ENCODE measurements at places on chromosomes 3 and 15.

- no peak for DNase-seq
Measured at GRCh38 chr3:143676021-143676420, 172.2 kb downstream of the SLC9A9 start.

- DNase-seq, result no peak
Measured at GRCh38 chr3:183064475-183064874, 34.8 kb downstream of the MCCC1 start.

- DNase-seq, result no peak
Measured at GRCh38 chr15:47095833-47096232, 621.5 kb upstream of the SEMA6D start.

GRCh38 chr3:4752201-4753072, 226.8 kb upstream of the BHLHE40 start:
- no peak for DNase-seq

DNA sequence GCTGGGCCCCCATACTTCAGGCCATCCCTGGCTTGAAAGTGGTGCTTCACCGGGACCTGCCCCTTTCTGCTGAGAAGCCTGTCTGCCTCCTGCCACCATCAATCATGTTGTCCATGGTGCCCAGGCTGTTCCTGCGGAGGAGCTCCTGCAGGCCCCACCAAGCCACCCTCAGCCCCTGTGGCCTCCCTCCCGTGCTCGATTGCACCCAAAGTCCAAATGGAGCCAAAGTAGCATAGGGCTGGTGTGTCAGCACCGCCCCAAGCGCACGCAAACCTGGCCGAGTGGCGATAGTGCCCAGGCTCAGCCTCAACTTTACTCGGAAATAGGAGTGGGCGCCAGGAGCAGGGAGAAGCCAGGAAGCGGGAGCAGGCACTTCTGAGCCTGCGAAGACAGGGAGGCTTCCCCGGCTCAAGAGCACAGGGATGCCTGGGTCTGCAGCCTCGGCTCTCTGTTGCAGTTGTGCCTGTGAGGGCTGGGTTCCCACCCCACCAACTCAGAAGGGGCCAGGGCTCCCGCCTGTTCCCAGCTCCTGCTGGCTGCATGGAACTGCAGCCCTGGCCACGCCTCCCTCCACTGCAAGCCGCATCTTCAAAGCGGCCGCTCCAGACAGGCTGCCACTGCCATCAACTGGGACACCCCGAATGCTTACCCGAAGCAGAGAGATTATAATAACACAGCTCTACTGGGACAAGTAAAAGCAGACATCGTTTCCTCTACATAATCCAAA, 203.0 kb downstream of the ARRDC4 start:
- no peak for DNase-seq

- DNase-seq, result no peak
Measured at GRCh38 chr3:51340013-51340829, 44.9 kb upstream of the MANF start.

Measured in stimulated activated CD8-positive, alpha-beta memory T cell treated with anti-CD3 and anti-CD28 coated beads, Interleukin-7, amount 100 ng/mL, for 1 hour (primary cell).